NCI-H1930 (cell line): ENCODE measurements at places on chromosomes 11 and 22.

DNA sequence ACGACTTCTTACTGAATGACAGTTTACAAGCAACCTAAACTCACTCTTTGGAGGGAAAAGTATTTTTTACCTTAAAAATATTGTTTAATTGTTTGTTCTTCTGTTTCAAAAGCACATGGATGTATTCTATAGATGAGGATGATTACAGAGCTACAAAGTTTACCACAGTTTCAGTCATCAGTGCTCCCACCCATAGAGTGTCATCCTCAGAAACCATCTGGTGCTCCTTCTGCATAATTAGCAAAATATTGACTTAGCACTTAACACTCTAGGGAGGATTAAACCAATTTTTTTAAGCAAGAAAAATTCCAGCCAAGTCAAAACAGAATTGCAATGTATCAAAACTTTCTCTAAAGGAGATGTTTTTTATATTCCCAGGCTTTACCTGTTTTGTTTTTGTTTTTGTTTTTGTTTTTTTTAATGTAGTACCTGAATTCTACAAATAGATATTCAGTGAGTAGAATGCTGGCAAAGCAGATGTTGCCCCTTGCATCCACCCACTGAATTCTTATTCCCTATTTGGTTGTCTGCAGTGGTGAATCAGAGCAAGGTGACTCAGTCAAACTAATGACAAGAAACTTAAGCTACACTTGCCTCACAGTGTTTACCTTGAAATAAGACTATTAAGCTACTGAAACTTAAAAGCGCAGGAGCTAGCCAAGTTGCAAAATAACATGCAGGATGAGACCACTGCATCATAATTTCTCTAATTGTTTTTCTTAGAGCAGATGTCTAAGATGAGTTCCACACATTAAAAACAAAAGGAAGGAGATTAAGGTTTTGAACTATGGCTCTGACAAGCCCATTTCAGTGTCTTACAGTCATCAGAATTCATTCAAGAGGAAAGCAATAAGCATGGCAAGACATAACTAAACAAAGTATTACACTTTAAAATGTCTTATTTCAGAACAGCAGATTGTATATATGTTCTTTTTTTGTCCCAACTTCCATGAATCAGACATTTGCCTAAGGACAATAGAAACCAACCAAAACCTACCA lies 155.1 kb upstream of the SOX6 start:
- DNase-seq, result no peak

- DNase-seq, result no peak
Measured at GRCh38 chr22:49528420-49528720, 299.3 kb downstream of the BRD1 start.

- DNase-seq, result no peak
Measured at GRCh38 chr11:112651386-112651785, 309.8 kb upstream of the NCAM1 start.

DNA sequence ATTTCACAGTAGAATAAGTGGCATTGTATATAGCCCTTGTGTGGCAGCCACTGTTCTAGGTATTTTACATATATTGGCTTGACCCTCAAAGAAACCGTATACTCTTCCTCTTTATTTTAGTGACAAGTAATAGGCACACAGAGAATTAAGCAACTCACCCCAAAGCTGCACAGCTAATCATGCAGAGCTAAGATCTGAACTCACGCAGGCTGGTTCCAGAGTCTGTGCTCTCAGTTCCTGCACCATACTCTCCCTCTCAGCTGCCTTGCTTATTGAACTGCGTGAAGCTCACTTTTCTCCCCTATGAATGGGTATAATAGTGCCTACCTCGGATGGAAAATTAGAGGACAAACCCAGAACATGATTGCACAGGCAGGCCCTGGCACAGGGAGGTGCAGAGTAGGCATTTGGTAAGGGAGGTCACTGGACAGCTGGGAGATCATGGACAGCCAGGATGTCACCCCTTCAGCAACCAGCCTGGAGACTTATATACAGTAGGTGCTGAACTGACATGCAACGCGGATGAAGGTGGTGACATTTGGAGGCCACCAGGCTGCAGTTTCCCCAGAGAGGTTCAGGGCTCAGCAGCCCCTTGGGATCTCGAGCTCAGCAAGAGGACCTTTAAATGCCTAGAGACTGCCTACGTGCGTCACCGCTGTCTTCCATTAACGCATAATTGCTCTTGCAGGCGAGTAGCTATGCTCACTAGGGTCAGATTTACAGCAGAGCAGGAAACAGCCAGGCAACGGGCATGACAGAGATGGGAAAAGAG lies 78.4 kb upstream of the TP53I11 start:
- DNase-seq, result peak; percentile 24

- no peak for DNase-seq
Measured at GRCh38 chr22:27835446-27835845, 33.9 kb upstream of the MN1 start.

- no peak for DNase-seq
Measured at GRCh38 chr11:102603576-102603975, 21.6 kb downstream of the MMP20 start.

- DNase-seq, result no peak
Measured at GRCh38 chr11:67291481-67292381, 2.6 kb downstream of the ANKRD13D start.

DNA sequence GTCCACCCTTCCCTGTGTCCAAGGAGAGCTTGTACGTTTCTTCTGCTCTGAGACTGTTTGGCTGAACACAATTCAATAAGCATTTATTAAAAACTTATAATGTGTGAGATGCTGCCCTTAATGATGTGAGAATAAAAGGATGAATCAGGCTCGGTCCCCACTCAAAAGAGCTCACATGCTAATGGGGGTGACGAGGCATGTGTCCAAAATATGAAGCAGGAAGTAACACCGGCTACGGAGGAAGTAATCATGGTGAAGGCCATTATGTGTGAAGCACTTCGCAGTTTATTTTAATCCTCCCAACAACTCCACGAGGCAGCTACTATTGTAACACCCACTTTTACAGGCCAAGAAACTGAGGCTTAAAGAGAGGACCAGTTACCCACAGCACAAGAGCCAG lies 3.4 kb upstream of the RASD2 start:
- no peak for DNase-seq

DNA sequence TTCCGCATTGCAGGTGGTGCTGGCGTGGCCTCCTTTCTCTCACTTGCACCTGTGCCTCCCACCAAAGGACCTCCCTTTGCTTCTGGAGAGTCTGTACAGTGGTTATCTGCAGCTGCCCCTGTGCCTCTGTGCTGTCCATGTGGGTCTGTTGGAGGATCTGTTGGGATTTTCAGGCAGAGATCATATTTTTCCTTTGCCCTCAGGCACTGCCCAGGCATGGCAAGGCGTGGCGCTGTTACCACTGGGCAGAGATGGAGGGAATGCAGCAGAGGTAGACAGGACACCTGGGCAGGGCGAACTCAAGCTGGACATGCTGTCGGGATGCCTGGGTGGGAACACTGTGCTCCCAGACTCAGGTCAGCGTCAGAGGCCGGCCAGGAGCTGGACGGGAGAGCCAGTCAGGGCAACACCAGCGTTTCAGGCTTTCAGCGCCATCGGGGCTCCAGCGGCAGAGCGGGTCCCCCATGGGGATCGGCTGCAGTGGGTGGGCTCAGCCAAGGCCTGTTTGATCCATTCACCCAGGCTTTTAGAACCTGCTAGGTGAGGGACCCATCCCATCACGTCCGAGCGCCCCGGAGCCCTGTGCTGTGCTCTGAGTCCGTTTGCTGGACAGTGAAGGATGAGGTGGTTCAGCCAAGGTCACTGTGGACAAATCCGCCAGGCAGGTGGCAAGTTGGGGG lies 718.9 kb downstream of the BRD1 start:
- DNase-seq, result no peak

- no peak for DNase-seq
Measured at GRCh38 chr11:69000831-69001242, 12.2 kb downstream of the MRGPRF start.

DNA sequence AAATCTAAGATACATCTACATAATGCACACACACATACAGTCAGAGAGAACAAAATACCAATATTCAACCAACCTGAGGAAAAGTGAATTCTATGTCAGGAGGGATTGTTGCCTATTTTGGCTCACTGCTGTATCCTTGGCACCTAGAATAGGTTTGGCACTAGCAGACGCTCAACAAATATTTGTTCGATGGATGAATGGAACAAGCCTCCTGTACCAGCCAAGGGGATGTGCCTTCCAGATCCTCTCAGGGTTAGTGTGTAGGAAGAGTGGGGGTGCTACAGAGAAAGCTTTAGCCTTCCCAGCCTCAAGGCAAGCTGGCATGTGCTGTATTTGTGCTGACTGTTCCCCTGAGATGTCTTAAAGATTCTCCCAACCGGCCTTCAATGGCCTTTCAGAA lies 23.3 kb upstream of the POU2AF1 start:
- DNase-seq, result no peak

- no peak for DNase-seq
Measured at GRCh38 chr11:94297985-94298576, 6.3 kb upstream of the IZUMO1R start.

GRCh38 chr11:86999859-87000753 lies 37.6 kb upstream of the TMEM135 start:
- no peak for DNase-seq

- no peak for DNase-seq
Measured at GRCh38 chr11:106457727-106458126, 380.3 kb downstream of the AASDHPPT start.

- DNase-seq, result no peak
Measured at GRCh38 chr22:45948081-45948648, 28.8 kb downstream of the WNT7B start.

- no peak for DNase-seq
Measured at GRCh38 chr11:121236115-121237001, 56.2 kb upstream of the SC5D start.

- DNase-seq, result no peak
Measured at GRCh38 chr22:46113910-46114517, 36.3 kb upstream of the PPARA start.

DNA sequence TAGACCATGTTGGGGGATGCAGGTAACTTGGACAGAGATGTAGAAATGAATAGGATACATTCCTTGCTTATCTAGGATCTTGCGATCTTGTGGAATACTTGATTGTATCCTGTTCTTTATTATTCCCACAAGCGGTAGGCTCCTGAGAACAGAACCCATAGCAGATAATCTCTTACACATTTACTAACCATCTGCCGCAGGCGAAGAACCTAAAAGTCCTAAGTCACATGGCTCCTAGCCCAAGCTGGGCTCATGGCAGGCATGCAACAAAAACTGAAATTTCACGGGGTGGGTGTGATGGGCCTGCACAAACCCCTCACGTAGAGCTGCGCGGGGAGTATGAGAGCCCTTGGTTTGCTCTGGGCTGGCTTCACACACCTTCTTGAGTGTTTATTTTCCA lies 177.4 kb upstream of the NECTIN1 start:
- no peak for DNase-seq

GRCh38 chr22:44783091-44783490 lies 30.7 kb downstream of the ARHGAP8 start:
- no peak for DNase-seq

DNA sequence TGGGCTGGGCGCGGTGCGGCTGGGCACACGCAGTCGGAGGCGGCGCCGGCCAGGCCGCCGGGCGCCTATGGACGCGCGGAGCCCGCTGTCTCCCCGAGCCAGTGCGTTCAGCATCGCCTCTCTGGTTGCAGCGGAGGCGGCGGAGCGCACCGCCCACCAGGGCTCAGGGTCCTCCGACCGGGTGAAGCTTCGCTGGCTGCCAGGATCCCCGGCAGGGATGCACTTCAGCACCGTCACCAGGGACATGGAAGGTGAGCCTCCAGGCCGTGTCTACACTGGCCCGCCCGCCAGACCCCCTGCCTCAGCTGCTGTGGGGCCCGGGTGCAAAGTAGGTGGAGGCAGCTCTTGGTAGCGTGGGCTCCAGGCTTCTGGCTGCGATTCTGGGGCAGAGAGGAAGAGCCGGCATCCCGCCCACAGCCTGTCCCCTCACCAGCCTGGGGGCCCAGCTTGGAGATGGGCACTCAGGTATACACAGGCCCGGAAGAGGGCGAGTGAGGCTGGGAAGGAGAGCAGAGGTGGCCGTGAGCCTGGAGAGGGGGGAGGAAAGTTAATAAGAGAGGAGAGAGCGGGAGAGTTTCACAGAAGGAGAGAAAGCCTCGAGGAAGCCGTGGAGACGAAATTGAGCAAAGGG lies 1.0 kb upstream of the TBX1 start:
- DNase-seq, result no peak

DNA sequence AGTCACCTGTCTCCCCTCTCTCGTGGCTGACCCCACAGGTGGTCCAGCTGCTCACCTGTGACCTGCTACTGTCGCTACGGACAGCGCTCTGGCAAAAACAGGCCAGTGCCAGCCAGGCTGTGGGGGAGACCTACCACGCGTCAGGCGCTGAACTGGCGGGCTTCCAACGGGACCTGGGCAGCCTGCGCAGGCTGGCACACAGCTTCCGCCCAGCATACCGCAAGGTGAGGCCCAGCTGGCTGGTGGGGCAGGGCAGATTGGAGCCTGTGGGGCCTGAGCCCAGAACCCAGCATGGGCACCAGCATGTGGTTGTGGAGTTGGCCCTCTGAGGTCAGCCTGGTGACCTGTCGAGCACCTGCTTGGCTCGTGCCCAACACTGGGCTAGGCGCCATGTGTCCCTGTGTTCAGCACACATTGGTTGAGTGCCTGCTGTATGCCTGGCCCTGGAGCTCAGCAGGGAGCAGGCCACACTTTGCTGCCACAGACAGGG lies 11.9 kb downstream of the SHISA8 start:
- no peak for DNase-seq

DNA sequence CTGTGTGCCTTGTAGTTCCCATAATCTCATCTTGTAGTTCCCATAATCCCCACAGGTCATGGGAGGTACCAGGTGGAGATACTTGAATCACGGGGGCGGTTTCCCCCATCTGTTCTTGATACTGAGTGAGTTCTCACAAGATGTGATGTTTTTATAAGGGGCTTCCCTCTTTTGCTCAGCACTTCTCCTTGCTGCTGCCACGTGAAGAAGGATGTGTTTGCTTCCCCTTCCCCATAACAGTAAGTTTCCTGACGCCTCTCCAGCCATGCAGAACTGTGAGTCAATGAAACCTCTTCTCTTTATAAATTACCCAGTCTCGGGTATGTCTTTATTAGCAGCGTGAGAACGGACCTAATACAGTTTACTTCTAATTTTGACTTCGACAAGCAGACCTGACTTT lies 14.0 kb upstream of the SMIM38 start:
- no peak for DNase-seq

DNA sequence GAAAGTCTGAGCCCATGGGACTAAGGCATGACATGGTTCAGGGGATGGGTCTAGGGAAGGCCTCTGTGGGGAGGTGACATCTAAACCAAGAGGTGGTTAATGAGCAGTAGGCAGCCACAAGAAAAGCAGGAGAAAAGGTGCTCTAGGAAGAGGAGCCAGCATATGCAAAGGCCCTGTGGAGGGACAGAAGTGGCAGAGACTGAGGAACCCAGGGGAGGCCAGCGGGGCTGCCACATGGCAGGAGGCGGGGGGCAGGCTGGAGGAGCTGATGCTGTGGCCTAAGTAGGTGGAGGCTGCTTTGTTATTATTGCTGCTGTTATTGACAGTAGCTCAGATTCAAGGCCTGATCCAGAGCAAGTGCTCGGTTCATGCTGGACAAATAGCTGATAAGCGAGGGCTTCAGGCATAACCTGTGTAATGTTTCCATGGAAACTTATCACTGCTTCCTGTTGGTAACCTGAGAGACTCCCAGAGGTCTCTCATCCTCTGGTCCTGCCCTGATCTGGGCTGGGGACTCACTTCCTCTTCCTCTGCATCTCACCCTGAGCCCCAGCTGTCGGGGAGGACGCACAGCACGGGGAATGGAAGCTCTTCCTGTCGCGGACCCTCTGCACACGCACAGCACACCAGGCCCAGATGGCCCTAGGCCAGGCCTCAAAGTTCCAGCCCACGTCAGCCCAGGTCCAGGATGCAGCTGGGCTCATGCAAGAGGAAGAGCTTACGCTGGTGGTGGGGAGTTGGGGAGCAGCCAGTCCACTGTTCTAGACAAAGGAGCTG lies 75.2 kb upstream of the TP53I11 start:
- DNase-seq, result no peak

GRCh38 chr11:88098289-88098688 lies 77.0 kb downstream of the RAB38 start:
- no peak for DNase-seq
